ENCODE measurements at places on chromosomes 6 and 20.

- no peak for DNase-seq
Measured at GRCh38 chr20:57786304-57786932, 76.6 kb upstream of the PMEPA1 start.

DNA sequence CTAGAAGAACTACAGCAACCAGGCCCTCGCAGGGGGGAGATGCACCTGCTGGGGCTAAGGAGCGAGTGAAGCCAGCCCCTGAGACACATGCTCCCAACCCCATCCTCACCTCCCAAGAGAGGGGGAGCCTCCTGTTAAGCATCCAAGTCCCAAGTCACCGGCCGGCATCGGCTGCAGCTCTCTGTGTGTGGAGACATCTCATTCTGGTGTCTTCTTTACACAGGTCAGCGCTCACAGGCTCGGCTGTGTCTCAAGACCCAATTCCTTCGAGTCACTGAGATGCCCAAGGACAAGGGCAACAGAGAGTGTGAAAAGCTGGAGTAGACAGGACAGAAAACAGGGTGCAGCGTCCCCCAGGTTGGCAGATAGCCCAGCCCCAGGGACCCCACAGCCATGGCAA, 21.1 kb upstream of the MRGBP start:
- no peak for DNase-seq

GRCh38 chr20:63132715-63133471, 83.0 kb downstream of the YTHDF1 start:
- no peak for DNase-seq

DNA sequence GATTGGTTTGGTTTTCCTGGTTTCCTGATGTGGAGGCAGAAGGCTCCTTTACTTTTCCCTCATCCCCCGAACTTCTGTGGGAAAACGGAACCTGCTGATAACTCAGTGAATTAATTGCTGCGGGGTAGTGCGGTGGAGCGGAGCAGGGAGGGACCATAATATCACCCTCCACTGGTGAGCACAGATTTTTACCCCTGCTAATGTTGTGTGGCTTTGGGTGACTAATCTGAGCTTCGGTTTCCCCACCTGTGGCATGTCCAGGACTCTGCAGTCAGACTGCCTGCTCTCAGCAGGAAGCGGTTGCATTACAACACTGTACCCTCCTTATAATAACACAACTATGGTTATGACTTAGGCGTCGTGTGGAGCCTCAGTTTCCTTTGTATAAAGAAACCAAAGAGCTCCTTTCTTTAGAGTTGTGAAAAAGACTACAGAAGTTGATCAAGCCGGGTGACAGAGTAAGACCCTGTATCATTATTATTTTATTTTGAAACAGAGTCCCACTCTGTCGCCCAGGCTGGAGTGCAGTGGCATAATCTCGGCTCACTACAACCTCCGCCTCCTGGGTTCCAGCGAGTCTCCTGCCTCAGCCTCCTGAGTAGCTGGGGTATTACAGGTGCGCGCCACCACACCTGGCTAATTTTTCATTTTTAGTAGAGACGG, 2.2 kb upstream of the ID1 start:
- DNase-seq = peak; percentile 73

GRCh38 chr20:25292176-25292891, 44.4 kb downstream of the PYGB start:
- DNase-seq = no peak

DNA sequence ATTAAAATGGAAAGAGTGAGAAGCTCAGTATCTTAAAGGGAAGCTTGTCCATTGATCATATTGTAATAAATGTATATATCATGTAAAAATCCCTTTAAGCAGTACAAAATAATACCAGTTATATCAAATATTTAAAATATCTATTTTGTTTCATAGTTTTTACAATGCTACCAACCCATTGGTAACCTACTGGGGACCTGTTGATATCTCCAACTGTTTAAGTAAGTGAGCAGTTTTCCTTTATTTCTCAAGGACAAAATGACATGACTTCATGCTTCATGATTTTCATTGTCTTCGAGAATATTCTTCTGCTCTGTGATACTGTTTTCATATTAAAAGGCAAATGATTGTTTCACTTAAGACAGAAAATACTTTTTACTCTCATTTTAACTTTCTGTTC, 100.0 kb downstream of the ADGRG6 start:
- DNase-seq = no peak

DNA sequence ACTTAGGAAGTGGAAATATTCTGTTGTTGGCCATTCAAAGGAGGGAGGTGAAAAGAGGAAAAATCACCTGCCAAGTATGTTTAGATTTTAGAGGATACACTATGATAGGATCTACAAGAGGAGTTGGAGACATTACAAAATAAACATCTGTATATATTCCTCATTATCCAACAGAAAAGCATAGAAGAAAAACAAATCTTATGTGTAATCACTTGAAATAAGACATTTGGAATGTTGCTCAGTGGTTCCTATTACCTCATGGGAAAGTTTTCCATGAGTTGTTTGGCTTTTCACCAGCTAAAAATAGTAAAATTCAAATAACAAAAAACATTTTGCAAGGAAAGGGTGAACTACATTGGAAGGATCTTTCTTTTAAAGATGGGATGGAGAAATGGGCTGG, 76.7 kb upstream of the CARMIL1 start:
- DNase-seq = peak; percentile 64

DNA sequence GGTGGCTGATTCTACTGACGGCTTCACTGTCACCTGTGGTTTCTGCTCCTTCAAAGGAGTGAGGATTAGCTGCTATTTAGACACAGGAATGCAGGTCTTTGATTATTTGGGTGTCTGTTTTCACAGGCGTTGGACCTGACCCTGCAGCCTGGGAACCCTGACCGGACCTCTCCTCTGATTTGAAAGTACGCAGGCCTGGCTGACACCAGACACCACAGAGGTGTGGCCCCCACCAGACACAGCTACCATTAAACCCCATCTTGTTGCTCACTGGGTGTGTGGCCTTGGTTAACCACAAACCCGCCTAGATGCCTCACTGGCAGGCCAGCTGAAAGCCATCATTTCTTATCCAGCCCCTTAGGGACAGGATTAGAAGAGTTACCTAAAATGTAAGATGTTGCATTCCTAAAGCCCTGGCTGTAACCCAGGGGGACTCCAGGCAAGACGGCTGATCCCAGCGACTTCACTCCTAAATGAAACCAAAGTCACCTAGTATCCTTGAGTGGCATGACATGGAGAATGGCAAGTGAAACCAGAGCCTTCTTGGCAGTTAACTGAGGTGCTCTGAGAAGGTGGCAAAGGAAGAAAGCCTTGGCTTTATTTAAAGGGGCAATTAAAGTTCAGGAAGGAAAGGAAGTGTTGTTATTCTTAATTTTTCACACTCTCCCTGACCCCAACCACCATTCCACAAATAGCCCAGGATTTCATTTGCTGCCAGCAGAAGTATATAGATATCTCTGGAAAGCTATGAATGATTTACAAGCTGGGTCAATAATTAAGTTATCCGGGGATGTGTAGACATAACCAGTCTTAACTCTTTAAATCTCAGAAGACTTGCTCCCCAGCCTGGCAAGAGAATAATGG, 169.9 kb downstream of the QRSL1 start:
- peak; percentile 31 for DNase-seq

GRCh38 chr6:89356642-89357170, 4.2 kb upstream of the UBE2J1 start:
- no peak for DNase-seq

DNA sequence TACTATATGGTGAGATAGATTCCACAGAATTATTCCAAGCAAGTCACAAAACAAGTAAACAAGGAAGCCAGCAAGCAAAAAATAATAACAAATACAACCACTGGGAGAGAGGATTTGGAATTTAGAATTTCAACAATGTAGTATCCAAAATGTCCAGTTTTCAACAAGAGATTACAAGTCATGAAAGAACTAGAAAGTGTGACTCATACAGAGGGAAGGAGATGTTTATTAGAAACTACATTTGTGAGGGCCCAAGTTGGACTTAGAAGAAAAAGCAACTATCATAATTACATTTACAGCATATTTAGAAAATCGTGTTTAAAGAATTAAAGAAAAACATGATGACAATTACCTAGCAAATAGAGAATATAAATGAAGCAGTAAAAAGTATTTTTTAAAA, 494.6 kb upstream of the ID4 start:
- DNase-seq = no peak

DNA sequence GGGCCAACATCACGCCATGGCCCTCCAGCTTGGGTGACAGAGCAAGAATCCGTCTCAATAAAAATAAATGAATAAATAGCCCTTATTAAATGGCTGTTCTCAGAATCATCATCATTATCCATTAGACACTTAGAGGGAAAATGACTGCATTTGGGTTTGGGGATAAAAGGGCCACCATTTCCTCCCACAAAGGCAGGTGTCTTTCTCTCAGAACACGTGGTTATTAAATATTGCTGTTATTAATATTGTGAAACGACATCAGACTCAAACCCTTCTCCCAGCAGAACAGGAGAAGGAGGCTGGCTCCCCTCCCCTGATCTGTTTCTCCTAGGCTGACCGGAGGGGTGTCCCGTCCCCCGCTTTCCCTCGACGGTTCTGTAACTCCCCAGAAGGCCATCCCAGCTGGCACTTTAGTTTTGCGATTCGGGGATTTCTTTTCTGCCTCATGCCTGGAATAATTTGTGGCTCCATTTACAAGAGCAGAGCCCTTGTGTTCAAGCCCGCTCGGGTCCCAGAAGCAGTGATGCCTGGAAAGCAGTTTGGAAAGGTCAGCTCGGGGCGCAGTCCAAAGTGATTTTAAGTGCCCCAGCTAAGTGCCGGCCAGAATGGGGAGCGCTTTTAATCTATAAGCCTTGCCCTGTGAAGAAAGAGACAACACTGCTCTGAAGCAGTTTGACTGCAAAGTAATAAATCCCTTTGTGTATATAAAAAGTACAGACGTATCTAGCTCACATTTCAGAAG, 41.9 kb downstream of the EYA2 start:
- no peak for DNase-seq

DNA sequence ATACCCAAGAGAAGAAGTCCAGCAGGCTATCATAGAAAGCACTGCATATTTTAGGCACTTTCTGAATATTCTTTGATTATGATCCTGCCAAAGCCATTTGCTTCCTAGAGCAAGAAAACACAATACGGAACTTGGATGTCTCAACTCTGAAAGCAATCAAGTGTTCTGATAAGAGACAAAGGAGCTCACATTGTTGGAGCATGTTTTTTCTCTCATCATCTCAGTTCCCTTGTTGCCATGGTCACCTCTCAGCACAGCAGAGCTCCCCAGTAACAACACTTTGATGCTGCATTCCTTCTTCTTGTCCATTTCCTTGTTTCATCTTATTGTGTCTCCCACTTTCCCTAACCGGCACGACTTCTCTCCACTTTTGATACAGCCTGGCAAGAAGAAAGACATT, 168.7 kb upstream of the FUT9 start:
- DNase-seq = no peak

- DNase-seq = no peak
Measured at GRCh38 chr20:2872459-2873009, 747 bp upstream of the PTPRA start.

- DNase-seq = no peak
Measured at GRCh38 chr20:32986331-32986966, 17.8 kb downstream of the SUN5 start.

- DNase-seq = peak; percentile 37
Measured at GRCh38 chr6:11096109-11096508, 2.5 kb downstream of the SMIM13 start.

DNA sequence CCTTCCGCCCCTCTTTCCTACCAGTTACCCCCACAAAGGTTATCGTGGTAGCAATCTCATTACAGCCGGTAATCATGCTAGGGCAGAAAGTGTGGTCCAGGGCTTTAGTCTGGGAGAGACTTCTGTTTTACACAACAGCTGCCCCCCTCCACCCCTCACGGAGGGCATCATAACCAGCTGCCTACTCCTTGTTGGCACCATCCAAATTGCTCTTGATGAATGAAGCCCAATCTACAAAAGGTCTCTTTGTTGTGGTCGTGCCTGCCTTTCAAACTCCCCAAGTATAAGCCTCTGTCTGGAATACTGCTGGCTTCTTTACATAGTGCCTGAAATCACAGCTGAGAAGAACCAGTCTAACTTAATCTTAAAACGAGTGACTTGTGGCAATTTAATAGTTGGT, 157.9 kb downstream of the INSM1 start:
- DNase-seq = no peak

GRCh38 chr6:116156405-116157326, 30.7 kb upstream of the COL10A1 start:
- no peak for DNase-seq

- DNase-seq = no peak
Measured at GRCh38 chr20:57620274-57620990, at the start of gene ZBP1. ZBP1 (minus strand) TSS chr20:57620426; CDS start chr20:57620295, 131 bp downstream.

DNA sequence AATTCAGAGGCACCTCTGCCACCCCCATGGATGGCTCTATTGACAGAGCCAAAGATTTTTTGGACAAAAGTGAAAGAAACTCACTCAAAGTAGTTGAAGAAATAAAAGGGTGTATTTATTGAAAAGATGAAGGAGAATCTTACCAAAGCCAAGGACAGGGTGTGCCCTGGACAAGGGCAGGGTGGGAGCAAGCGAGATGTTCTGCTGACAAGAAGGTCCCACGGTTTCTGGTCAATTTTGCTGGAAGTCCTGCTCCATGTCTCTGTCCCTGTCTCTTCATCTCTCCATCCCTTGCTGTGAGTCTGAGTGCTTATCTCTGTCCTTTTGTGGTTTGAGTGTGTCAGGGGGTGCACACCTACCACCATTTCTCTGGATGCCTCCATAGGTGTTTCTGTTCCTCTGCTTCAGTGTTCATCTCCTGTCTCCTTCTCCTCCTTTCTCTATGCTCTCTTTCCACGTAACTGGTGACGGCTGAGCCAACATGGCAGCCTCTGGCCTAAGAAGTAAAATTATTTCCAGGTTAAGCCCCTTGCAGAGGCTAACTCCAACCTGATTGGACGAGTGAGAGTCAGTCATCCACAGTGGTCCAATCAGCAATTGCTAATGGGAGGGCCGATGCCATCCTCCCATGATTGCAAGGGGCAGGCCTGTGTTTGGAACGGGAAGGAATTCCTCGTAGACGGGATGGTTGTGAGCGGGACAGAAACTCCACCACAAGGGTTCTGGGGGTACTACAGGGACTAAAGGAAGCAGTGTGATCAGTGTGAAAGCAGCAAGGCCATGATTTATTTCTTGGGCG, 502.1 kb upstream of the CDH4 start:
- no peak for DNase-seq

DNA sequence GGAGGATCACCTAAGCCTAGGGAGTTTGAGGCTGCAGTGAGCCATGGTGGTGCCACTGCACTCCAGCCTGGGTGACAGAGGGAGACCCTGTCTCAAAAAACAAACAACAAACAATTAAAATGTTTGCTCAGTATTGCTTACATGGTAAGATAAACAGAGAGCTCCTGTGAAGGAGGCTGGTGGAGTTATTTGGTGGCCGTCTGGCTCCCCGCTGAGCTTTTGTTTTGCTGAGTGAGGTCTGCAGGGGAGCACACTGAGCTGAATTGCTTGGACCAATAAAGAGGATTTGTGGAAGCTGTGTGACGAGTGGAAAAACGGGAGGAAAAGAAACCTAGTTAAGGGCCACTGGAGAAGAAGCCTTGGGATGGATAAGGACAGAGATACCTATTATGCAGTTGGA, 41.1 kb upstream of the BMP6 start:
- no peak for DNase-seq

GRCh38 chr6:116019428-116019827, 41.3 kb downstream of the FRK start:
- no peak for DNase-seq
